ENCODE measurements at places on chromosomes 6 and 20. TPM values are rescaled to one million over a fixed set of nuclear protein-coding genes. Genes with fewer than 3 reads are reported as not detected.

- DNase-seq = no peak
These were observed 178.2 kb downstream of the FOXC1 start for GRCh38 chr6:1787894-1788293.

SLPI gene
- total RNA-seq = not detected

- no peak for DNase-seq
These were observed 598.4 kb upstream of the MARCKS start for GRCh38 chr6:113258771-113259170.

DNA sequence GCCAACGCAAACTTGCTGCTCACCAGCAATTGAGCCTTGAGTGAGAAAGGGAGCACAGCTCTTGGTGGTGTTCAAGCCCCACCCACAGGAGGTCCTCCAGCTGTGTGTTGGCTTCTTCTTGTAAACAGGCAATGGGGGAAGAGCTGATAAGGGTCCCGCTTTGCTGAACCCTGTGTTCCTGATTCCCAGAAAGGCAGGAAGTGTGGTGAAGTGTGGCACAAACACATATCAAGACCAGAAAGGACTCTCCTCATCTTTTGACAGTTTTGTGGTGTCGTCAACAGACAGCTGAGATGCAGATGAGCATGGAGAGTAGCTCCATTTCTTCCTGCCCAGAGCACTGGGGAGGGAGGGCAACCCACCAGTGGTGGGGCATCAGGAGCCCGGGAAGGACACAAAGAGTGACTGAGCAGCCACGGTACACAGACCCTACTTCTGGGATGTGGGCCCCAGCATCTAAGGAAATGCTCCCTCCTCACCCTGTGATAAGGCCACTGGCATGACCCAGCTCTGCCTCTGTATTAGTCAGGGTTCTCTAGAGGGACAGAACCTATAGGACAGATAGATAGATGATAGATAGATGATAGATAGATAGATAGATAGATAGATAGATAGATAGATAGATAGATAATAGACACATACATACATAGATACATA, 188.9 kb upstream of the TAB2 start:
- peak; percentile 56 for DNase-seq

GNAS-AS1 gene
- 1.6 TPM for total RNA-seq

GRCh38 chr6:43627008-43627825, 1.8 kb downstream of the GTPBP2 start:
- peak; percentile 35 for DNase-seq

MOG gene
- total RNA-seq = not detected

DNA sequence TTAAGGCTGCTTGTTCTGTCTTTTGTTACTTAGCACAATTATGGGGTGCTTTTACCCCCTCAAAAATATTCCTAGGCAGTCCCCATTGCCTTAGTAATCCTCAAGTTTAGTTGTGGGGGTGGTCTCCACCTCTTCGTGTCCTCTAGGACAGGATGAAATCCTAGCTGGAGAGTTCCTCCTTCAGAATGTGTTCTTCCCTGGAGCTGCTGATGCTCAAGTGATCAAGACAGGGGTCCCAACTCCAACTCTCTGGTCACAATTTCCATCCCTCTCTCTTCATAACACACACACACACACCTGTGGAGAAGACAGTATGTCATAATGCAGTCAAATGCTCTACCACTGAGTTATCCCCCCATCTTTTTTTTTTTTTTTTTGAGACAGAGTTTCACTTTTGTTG, 280.7 kb downstream of the UST start:
- no peak for DNase-seq

GSTA2 gene
- total RNA-seq = not detected

- no peak for DNase-seq
These were observed 33.1 kb upstream of the TMEM30A start for GRCh38 chr6:75317503-75318206.

DNA sequence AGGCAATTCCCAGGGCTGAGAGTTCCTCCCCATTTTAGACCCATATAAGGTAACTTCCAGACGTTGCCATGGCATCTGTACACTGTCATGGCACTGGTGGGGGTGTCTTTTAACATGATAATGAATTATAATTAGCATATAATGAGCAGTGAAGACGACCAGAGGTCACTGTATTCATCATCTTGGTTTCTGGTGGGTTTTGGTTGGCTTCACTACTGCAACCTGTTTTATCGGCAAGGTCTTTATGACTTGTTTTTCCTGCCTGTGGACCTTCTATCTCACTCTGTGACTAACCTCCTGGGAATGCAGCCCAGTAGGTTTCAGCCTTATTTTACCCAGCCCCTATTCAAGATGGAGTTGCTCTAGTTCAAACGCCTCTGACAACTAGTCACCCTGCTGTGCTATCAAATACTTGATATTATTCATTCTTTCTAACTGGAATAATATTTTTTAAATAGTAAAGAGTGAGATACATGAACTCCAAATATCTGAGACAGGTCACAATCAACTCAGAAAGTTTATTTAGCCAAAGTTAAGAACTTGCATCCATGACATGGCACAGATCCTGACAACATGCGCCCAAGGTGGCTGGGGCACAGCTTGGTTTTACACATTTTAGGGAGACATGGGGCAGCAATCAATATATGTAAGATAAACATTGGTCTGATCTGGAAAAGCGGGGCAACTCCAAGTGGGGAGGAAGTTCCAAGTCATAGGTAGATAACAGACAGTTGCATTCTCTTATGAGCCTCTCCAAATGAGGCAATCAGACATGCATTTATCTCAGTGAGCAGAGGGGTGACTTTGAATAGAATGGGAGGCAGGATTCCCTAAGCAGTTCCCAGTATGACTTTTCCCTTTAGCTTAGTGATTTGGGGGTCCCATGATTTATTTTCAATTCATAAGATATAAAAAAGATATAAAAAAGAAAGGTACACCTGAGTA, 1.2 kb upstream of the UFL1 start:
- DNase-seq = no peak

DNA sequence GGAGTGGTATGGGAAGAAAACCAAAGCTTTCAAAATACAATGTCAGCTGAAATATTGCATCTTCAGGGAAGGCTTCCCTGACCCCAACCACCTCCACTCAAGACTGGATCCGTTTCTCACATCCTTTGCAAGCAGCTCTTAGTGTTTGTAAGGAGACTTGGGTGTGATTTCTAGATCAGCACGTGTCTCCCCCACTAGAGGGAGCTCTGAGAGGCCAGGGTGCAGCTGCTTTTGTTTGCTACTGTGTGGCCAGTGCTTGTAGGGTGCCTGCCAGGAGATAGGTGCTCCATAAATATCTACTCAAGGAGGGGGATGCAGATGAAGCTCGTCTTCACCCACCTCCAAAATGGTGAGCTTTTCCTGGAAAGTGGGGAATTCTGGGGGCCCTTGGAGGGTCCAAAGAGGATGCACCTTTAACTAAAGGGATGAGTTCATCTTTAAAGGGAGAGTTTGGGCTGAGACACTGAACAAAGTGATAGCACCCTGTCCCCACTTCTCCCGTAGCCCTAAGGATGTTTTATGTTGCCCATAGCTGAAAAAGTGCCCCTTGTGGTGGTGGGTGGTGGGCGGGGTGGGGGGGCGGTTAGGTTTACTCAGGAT, 52.6 kb upstream of the MAFB start:
- peak; percentile 60 for DNase-seq

DNA sequence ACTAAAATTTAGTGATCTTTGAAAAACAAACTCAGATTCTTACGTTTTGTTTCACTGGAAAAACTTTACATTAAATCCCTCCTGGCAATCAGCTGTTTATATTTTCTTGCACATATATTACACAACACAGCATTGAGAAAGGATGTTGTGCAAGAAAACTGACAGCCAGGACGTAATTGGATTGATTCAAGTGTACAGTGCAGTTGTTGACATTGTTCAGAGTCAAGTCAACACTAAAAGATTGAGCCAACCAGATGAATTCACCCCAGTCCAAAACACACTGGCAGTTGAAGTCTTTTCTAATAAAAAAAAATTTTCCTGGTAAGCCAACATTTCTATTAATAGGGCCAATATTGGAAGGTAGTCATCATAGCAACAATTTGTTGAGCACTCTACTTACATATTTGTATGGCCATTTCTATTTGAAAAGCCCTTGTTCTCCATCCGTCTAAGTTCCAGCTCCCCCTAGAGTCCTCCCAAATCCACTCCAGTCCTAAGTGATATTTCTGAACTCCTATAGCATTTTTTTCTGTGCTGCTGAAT, 20.9 kb upstream of the VNN1 start:
- no peak for DNase-seq

PDYN gene
- total RNA-seq = not detected

DNA sequence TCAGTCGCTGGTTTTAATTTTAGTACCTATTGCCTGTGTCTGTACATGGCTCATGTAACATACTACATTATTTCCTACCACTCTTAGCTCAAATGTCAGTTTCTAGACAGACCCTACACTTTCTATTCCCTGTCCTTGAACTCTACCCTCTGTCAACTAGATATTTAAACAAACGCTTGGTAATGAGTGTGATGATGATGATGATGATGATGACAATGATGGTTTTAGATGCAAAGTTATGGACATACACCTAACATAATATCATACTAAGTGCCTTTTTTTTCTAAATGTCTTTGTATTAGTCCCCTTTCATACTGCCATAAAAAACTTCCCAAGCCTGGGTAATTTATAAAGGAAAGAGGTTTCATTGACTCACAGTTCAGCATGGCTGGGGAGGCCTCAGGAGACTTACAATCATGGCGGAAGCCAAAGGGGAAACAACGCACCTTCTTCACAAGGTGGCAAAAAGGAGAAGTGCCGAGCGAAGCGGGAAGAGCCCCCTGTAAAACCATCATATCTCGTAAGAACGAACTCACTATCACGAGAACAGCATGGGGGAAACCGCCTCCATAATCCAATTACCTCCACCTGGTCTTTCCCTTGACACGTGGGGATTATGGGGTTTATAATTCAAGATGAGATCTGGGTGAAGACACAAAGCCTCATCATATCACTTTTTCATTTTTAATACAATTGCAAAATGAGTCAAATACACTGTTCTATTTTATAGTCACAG, 87.1 kb downstream of the IBTK start:
- no peak for DNase-seq

GRCh38 chr6:52244400-52244799, at the start of gene IL17F:
Gene IL17F, minus strand, starts transcription at chr6:52244500. Its CDS starts 71 bp downstream, at chr6:52244429.
- DNase-seq = no peak

DNA sequence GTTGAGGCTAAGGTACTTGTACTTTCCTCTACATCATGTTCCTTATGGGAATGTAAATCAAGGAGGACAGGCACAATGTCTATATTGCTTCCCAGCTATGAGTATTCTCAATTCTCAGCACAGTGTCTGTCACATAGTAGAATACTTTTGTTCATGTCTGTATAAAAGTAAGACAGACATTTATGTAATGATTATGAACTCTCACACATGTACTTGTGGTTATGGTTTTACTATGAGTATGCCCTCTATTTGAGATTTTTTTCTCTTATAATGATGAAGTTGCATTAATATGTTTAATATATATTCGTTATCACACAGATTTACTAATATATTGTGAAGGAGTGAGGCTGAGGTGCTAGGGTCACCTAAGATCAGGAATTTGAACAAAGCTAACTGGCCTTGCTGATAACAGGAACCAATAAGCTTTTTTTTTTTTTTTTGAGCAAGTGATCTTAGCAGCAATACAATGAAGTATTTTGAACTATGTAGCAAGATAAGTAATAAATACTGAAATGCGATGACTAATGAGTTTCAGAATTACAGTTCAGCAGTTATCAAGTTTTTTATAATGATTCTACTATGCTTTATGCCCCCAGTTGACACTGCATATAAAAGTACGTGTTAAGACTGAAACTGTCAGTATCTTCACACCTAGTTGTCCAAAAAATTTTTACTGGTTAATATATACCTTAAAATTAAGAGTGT, 623.1 kb downstream of the HTR1B start:
- DNase-seq = no peak

DNA sequence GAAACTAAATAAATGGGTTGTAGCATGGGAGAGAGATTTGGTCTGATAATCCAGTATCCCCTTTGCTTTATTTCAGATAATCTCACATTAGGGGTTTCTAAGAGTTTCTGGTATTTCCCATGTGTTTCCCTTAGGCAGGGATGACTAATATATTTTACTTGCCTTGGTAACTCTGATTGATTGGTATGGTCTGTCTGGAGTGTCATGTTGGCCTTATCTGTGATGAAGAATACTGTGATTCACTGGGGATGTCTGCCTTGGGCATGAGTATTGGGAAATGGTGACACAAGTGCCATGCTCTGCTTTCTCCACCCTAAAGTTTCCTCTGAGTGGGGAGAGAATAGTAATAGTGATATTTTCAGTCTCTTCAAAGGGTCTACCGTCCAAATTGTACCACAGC, 10.1 kb downstream of the SLC22A2 start:
- DNase-seq = no peak

DNA sequence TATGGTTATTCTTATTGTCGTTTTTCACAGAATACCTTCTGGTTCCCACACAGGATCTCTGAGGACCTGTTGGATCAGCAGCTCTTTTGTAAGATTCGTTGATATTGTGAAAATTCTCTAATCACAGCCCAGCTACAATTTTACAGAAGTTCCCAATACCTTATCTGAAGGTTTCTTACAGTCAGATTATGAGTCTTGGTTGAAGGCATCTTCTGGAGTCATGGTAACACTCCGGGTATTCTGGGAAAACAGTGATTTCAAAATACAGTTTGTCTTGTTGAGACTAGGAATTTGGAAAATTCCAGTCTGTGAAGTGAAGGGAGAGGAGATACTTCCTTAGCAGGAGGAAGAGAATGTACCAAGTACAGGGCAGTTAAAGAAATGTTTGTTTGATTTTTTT, 22.2 kb upstream of the HLA-C start:
- no peak for DNase-seq

DNA sequence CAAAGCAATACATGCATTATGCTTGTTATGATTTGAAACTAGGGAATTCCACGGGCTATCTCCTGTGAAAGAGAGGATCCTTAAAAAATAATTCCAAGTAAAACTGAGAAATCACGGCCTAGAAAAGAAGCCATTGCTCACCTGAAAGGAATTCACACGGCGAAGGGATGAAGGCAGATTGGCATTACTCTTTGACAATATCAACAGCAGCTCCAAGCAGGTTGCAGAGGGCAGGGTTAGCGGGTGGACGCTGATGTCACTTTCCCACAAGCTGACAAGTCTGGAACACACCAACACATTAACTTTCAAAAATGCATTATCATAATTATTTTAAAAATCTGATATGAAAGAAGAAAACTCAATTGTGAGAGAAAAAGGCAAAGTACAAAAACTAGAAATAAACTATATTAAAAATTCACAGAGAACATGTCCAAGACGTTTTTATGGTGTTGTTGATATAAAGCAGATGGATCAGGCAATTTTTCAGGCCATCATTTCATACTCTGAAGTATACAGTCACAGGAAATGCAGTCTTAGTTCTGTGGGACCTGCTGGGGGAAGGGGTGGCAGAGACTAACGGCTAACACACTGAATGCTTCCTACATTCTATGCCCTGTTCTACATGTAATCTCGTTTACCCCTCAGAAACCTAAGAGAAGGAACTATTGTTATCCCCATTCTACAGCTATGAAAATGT, 108.3 kb downstream of the UBE3D start:
- DNase-seq = no peak

- peak; percentile 55 for DNase-seq
These were observed 308.1 kb downstream of the FOXC1 start for GRCh38 chr6:1917626-1918371.

KCNK17 gene
- total RNA-seq = not detected

- peak; percentile 37 for DNase-seq
These were observed 1.1 kb downstream of the PTPRK start for GRCh38 chr6:128519132-128519930.
